ENCODE measurements at places on chromosomes 11 and 22.

DNA sequence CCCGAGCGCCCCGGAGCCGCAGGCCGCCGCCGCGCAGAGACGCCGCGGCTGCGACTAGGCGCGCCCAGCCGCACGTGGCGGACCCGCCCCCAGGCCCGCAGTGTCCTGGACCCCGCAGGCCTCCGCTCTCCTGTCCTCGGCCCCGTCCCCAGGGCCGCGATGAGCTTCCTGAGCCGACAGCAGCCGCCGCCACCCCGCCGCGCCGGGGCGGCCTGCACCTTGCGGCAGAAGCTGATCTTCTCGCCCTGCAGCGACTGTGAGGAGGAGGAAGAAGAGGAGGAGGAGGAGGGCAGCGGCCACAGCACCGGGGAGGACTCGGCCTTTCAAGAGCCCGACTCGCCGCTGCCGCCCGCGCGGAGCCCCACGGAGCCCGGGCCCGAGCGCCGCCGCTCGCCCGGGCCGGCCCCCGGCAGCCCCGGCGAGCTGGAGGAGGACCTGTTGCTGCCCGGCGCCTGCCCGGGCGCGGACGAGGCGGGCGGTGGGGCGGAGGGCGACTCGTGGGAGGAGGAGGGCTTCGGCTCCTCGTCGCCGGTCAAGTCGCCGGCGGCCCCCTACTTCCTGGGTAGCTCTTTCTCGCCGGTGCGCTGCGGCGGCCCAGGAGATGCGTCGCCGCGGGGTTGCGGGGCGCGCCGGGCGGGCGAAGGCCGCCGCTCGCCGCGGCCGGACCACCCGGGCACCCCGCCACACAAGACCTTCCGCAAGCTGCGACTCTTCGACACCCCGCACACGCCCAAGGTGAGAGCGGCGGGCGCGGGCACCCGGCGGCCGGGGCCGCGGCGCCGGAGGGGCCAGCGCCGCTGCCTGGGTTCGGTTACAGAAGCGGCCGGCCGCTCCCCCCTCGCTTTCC lies 528 bp downstream of the WEE1 start:
- DNase-seq = no peak

DNA sequence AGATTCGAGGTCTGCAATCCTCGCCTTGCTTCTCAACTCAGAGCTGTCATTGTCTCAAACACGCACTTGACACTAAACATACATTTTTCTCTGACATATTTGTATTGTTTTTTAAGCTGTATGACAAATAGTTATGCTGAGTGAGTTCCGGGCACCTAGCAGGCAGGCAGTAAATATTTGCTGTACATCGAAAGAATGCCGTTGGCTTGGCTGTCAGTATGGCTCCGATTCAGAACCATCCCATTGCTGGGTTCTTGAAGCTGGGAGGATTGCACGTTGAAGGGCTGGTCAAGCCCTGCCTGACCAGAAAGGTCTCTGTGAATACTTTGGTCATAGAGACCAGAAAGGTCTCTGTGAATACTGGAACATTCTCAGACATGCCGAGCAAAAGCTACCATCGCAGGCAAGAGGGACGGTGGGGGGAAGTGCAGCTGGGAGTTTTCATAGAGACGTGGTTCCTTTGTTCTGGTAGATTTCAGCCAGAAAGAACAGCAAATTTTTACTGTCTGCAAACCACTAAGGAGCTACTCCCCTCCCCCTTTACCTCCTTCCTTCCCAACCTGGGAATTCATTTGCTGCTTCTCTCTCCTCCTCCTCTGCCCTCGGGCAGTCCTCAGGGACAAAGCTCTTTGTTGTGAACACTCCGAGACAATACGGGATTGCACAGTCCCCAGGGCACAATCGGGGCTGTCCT lies 202.2 kb upstream of the SORL1-AS1 start:
- no peak for DNase-seq

GRCh38 chr22:29787371-29787980 lies 20.3 kb downstream of the UQCR10 start:
- no peak for DNase-seq

DNA sequence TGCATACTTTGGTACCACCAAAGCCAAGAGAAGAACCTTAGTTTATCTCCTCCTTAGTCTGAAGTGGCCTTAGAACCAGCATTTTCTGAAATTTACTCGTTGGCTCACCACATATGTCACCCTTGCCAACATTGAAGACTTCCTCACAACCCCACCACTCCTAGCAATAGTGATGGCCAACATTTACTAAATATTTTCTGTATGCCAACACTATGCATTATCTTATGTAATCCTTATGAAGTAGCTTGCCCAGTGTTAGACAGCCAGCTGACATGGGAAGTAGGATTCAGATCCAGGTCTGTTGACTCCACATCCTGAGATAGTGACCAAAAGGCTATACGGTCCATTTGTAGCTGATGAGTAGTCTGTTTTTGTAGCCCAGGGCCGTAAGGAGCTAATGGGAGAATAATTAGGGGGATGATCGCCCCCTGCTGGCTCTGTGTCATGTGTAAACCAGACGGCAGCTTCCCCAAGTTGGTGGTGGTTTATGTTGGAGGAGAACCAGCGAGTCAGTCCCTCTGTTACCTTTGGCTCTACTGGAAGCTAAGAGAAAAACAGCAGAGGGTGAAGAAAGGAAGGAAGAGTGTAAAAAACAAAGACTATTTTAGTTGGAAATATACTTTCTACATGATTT lies 120.5 kb upstream of the RASSF10 start:
- peak; percentile 61 for DNase-seq

GRCh38 chr11:17636721-17637120 lies 82.7 kb upstream of the MYOD1 start:
- DNase-seq = no peak

Data from activated T-cell treated with anti-CD3 and anti-CD28 coated beads for 4 hours (primary cell).